ENCODE measurements at places on chromosomes 16 and 17.

DNA sequence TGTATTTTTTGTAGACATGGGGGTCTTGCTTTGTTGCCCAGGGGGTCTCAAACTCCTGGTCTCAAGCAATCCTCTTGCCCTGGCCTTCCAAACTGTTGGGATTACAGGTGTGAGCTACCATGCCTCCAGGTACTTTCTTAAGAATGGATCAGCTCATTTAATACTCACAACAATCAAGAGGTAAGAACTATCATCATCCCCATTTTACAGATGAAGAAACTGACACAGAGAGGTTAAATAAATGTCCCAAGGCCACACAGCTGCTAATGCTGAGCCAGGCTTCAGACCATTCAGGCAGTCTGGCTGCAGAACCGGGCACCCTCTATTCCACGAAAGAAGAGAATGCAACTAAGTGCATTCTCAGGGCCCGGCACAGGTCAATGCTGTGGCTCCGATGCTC is 22.0 kb downstream of the CCDC102A start:
- DNase-seq, result no peak
- no peaks in the 10 kb centered on the region for H3K36me3 ChIP-seq
- no peaks in the 10 kb centered on the region for H3K4me1 ChIP-seq
- no peak overlapping the region for H3K27ac ChIP-seq
- H3K27me3 ChIP-seq, result no peaks in the 10 kb centered on the region

- H3K4me1 ChIP-seq, result no peaks in the 10 kb centered on the region
- no peaks in the 10 kb centered on the region for H3K27me3 ChIP-seq
- no peak for DNase-seq
- no peak overlapping the region for H3K4me3 ChIP-seq
Measured at GRCh38 chr17:50853781-50854180, 12.4 kb downstream of the TOB1 start.

DNA sequence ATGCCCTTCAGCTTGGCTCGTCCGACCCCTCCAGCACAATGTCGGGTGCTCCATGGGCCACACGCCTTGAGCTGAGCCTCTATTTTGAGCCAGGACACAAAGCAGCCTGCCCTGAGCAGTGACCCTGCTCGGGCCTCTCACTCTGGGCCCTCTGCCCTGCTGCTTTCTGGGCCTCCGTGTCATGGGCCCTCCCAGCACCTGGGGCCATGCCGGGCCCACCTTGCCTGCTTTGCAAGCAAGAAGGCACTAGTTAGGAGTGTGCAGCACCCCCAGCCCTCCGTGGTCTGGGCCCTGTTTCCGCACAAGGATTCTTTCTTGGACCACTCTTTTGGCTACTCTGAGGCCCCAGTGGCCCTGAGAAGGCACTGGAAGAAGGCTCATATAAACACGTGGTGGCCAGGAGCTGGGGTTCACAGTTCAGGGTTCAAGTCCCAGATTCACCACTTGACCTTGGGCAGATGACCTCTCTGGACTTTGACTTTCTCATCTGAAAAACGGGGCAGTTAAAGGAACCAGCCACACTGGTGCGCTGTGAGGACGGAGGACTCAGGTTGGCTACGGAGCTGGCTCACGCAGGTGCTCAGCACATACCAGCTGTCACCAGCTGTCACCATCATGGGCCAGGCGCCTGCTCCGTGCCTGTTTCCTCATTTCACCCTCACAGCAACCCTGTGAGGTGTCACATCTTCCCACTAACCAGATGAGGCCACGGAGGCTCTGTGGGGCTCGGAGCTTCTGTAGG is 166.0 kb upstream of the GSE1 start:
- no peaks in the 10 kb centered on the region for H3K4me1 ChIP-seq
- H3K4me3 ChIP-seq, result no peak overlapping the region
- DNase-seq, result no peak
- no peaks in the 10 kb centered on the region for H3K36me3 ChIP-seq

- H3K4me3 ChIP-seq, result peak overlapping the region; percentile 23
- H3K27me3 ChIP-seq, result no peaks in the 10 kb centered on the region
- H3K36me3 ChIP-seq, result peaks cover 2% of the 10 kb centered on the region
- no peaks in the 10 kb centered on the region for H3K4me1 ChIP-seq
Measured at GRCh38 chr16:21645261-21645721, 7.1 kb downstream of the IGSF6 start.

DNA sequence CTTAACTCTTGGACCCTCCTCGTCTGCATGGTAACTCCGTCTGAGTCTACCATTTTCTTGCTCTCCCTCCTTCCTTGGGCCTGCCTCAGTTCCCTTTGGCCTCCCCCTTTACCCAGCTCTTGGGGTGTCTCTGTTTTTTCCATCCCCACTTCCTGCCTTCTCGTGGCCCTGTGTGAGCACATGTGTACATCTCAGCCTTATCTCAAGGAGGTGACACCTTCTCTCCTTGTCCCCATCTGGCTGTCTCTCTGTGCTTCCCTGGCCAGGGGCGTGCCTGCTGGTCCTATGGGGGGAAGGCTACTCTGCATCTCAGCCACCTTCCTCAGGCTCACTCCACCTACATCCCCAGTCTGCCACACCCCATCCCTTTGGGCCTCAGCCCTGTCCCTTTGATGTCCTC is 6.6 kb downstream of the CTF1 start:
- no peak overlapping the region for H3K4me3 ChIP-seq
- no peak for DNase-seq
- peaks cover 1% of the 10 kb centered on the region for H3K36me3 ChIP-seq
- peaks cover 2% of the 10 kb centered on the region for H3K4me1 ChIP-seq
- no peak overlapping the region for H3K27ac ChIP-seq

DNA sequence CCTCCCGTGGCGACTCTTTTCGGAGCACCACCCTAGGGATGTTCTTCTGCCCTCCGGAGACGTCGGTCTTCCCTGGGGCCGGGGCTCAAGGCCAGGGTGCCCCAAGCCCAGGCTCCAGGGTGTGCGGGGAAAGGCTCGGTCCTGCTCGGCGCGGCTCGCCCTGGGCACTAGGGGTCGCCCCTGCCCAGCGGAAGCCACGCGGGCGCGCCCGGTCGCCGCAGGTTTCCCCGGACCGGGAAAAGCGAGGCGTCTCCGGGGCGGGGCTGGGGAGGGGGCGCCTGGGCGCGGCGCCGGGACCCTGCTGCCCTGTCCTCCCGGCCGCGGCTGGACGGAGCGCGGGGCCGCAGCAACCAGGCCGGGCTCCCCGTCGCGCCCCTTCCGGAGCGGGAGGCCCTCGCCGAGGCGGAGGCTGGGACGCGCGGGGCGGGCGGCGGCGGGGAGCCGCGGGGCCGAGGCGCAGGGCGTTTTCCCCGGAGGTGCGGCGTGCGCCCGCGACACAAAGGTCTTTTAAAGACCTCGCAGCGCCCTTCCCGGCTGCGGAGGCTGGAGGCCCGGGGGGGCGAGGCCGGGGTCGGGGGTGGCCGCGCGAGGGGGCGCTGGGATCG is 76.4 kb downstream of the MRC2 start:
- H3K27me3 ChIP-seq, result no peaks in the 10 kb centered on the region
- peak overlapping the region; percentile 48 for H3K4me3 ChIP-seq
- H3K36me3 ChIP-seq, result no peaks in the 10 kb centered on the region
- peak overlapping the region; percentile 39 for H3K27ac ChIP-seq
- peaks cover 9% of the 10 kb centered on the region for H3K4me1 ChIP-seq

- no peaks in the 10 kb centered on the region for H3K36me3 ChIP-seq
- H3K27ac ChIP-seq, result peak overlapping the region; percentile 89
- DNase-seq, result peak; percentile 89
- H3K4me1 ChIP-seq, result peaks cover 35% of the 10 kb centered on the region
Measured at GRCh38 chr17:39928858-39929645, 1.5 kb downstream of the LRRC3C start.

GRCh38 chr16:74888888-74889287 is 96.0 kb downstream of the WDR59 start:
- H3K27ac ChIP-seq, result no peak overlapping the region
- H3K27me3 ChIP-seq, result no peaks in the 10 kb centered on the region

DNA sequence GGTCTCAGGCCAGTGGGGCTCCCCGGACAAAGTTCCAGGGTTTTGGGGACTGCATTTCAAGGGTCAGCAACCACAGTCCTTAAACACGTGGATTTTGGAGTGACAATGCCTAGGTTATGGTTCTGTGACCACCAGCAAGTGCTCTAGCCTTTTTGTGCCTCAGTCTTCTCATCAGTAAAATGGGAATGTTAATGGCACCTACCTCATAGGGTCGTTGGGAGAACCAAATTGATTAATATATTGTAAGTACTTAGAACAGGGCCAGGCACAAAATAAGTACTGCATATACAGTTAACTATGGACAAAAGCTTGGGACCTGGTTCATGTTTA is 13.8 kb downstream of the IL4R start:
- H3K27ac ChIP-seq, result peak overlapping the region; percentile 91
- H3K4me3 ChIP-seq, result no peak overlapping the region
- H3K36me3 ChIP-seq, result no peaks in the 10 kb centered on the region
- H3K4me1 ChIP-seq, result peaks cover 19% of the 10 kb centered on the region
- H3K27me3 ChIP-seq, result no peaks in the 10 kb centered on the region
- DNase-seq, result no peak

- no peak overlapping the region for H3K27ac ChIP-seq
- no peaks in the 10 kb centered on the region for H3K4me1 ChIP-seq
- no peak overlapping the region for H3K4me3 ChIP-seq
- H3K36me3 ChIP-seq, result peaks cover 3% of the 10 kb centered on the region
- no peaks in the 10 kb centered on the region for H3K27me3 ChIP-seq
Measured at GRCh38 chr17:16453493-16453851, 38.1 kb downstream of the TRPV2 start.

DNA sequence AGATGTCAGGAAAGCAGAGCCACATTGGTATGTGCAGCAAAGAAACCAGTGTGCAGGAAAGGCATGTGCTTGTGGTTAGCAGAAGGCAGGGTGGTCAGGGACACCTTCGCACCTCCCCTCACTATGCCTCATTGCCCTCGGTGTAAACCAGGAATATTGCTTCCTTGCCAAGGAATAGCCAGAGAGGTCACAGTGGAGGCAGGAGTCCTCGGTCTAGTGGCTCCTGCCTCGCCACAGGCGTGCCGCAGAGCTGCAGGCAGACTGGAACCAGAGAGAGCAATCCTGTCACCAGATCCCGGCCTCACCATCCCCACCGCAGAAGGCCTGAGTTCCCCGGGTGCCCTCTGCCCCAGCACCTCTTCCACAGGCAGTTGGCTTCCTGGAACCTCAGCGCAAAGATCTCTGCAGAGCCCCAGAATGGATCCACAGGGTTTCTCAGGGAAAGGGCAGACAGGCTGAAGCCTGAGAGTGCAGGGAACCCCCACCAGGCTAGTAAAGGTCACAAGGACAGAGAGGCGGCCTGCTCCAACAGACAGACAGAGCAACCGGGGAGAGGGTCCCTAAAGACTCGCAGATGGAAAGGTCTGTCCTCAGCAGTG is 21.6 kb downstream of the CCDC182 start:
- no peaks in the 10 kb centered on the region for H3K27me3 ChIP-seq
- no peak overlapping the region for H3K27ac ChIP-seq
- no peaks in the 10 kb centered on the region for H3K4me1 ChIP-seq
- no peaks in the 10 kb centered on the region for H3K36me3 ChIP-seq
- H3K4me3 ChIP-seq, result no peak overlapping the region

- H3K4me3 ChIP-seq, result no peak overlapping the region
- DNase-seq, result no peak
- H3K4me1 ChIP-seq, result no peaks in the 10 kb centered on the region
- H3K27me3 ChIP-seq, result no peaks in the 10 kb centered on the region
- peaks cover 5% of the 10 kb centered on the region for H3K36me3 ChIP-seq
Measured at GRCh38 chr16:72809446-72809845, 238.5 kb downstream of the ZFHX3 start.

- no peaks in the 10 kb centered on the region for H3K36me3 ChIP-seq
- H3K4me3 ChIP-seq, result no peak overlapping the region
- no peak overlapping the region for H3K27ac ChIP-seq
Measured at GRCh38 chr16:77564791-77565390, 130.1 kb upstream of the ADAMTS18 start.

DNA sequence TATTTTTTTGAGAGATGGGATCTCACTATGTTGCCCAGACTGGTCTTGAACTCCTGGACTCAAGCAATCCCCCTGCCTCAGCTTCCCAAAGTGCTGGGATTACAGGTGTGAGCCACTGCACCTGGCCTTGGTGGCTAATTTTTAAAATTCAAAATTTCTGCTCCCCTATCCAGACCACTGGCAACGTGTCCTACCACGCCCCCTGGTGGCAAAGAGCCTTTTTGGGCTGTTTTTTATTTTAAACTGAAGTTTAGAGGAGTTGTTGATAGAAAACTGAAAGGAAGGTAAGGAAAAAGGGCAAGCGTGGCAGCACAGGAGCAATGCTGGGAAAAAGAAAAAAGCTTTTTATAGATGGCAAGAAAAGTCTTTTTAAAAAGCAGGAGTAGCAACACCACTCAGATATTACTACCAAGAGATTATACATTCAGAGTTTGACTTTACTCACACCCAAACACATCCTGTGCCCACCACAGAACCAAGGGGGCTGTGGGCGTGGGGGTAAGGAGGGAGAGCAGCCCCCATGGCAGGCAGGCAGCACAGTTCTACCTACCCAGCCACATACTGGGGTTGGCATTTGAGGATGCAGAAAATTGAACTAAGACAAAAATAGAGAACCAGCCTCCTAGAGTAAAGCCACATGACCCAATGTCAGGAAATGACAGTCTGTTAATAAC is 4.2 kb upstream of the MXRA7 start:
- H3K27me3 ChIP-seq, result no peaks in the 10 kb centered on the region
- peaks cover 12% of the 10 kb centered on the region for H3K36me3 ChIP-seq
- no peak for DNase-seq
- H3K4me1 ChIP-seq, result peaks cover 22% of the 10 kb centered on the region
- no peak overlapping the region for H3K4me3 ChIP-seq
- peak overlapping the region; percentile 95 for H3K27ac ChIP-seq

GRCh38 chr17:66379996-66380395 is 77.6 kb downstream of the PRKCA start:
- H3K4me1 ChIP-seq, result peaks cover 4% of the 10 kb centered on the region
- no peaks in the 10 kb centered on the region for H3K36me3 ChIP-seq
- H3K27me3 ChIP-seq, result no peaks in the 10 kb centered on the region
- H3K4me3 ChIP-seq, result no peak overlapping the region

GRCh38 chr17:70736375-70736957 is 567.1 kb downstream of the KCNJ2 start:
- H3K4me3 ChIP-seq, result no peak overlapping the region
- H3K27ac ChIP-seq, result no peak overlapping the region
- no peaks in the 10 kb centered on the region for H3K27me3 ChIP-seq
- H3K4me1 ChIP-seq, result no peaks in the 10 kb centered on the region
- DNase-seq, result no peak

DNA sequence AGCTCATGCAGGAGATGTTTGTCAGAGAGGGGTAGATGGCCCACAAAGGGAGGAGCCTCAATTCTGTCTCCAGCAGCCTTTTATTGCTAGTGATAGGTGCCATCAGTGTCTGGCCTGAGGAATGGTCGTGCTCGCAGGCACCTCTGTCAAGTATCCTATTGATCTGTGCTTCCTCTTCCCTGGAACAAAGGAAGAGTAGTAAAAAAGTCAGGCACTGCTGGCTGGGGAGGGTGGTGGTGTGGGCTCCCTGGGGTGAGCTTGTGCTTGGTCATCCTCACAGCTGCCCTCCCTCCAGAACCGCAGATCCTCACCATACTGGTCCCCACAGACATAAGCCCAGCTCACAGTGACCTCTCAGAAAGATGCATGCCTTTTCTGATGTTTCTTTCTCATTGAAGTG is 15.0 kb upstream of the SALL1 start:
- DNase-seq, result no peak
- H3K4me3 ChIP-seq, result no peak overlapping the region
- H3K27ac ChIP-seq, result no peak overlapping the region

GRCh38 chr17:79495665-79496064 is 115.2 kb downstream of the RBFOX3 start:
- no peak for DNase-seq
- H3K36me3 ChIP-seq, result no peaks in the 10 kb centered on the region
- H3K4me1 ChIP-seq, result no peaks in the 10 kb centered on the region
- H3K27me3 ChIP-seq, result no peaks in the 10 kb centered on the region
- H3K27ac ChIP-seq, result no peak overlapping the region

GRCh38 chr16:68994324-68994723 is 111.1 kb upstream of the HAS3 start:
- H3K4me3 ChIP-seq, result no peak overlapping the region
- H3K4me1 ChIP-seq, result no peaks in the 10 kb centered on the region
- H3K27me3 ChIP-seq, result no peaks in the 10 kb centered on the region
- no peak for DNase-seq
- peak overlapping the region; percentile 30 for H3K27ac ChIP-seq
